ENCODE measurements at places on chromosomes 5 and 9.
A peak's percentile ranks its signal among the peaks of the same experiment; 100 is the strongest.

DNA sequence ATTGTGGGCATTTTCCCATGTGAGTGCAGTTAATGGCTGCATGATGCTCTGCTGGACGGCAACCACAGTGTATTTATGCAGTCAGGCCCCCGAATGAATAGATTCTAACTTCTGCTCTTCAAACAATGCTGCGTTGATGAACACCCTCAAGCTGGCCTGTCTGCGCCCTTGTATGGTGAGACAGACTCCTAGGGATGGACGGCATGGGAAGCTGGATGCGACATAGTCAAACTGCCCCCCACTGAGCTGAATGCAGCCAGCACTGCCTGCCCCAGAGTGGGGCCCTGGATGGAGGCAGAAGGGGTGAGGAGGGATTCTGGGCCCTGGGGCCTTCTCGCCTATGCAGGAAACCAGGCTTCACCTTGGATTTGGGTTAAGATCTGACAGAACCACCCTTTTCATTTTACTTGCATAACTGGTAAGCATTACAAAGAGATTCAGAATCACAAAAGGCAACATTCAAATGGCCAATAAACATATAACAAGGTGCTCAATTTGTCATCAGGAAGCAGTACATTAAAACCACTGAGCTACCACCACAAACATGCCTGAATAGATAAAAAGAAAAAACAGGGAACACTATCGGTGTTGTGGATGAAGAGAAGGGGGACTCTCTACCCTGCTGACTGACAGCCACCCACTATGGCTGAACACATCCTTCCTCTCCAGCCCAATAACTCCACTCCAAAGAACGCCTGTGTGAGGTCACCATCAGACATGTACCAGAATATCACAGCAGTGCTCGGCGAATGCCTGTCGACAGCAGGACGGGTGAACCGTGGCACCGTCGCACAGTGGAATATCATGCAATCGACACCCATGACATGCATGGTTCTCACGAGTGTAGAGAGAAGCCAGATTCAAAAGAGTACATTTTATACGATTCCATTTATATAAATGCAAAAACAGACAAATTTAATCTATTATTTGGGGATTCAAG is 79.1 kb downstream of the RAPGEF1 start:
- DNase-seq, result no peak

DNA sequence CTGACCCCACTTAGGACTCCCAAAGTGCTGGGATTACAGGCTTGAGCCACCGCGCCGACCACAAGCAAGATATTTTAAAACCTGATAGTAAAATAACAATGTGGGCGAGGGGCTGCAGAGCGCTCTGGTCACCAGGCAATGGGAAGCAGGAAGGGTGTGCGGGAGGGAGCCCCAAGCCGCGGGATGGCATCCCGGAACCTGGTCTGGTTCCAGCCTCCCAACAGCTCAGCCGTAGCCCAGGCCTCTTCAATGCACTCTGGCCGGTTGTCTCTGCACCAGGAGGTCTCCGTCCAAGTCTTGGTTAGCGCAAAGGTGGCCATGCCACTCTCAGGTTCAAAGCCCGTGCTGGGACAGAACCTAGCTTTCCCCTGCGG is 694 bp upstream of the UAP1L1 start:
- no peak for DNase-seq

GRCh38 chr5:168219515-168220410 is 71.7 kb upstream of the WWC1 start:
- DNase-seq, result peak; percentile 27

GRCh38 chr9:16319646-16320045 is 550.8 kb downstream of the BNC2 start:
- no peak for DNase-seq

DNA sequence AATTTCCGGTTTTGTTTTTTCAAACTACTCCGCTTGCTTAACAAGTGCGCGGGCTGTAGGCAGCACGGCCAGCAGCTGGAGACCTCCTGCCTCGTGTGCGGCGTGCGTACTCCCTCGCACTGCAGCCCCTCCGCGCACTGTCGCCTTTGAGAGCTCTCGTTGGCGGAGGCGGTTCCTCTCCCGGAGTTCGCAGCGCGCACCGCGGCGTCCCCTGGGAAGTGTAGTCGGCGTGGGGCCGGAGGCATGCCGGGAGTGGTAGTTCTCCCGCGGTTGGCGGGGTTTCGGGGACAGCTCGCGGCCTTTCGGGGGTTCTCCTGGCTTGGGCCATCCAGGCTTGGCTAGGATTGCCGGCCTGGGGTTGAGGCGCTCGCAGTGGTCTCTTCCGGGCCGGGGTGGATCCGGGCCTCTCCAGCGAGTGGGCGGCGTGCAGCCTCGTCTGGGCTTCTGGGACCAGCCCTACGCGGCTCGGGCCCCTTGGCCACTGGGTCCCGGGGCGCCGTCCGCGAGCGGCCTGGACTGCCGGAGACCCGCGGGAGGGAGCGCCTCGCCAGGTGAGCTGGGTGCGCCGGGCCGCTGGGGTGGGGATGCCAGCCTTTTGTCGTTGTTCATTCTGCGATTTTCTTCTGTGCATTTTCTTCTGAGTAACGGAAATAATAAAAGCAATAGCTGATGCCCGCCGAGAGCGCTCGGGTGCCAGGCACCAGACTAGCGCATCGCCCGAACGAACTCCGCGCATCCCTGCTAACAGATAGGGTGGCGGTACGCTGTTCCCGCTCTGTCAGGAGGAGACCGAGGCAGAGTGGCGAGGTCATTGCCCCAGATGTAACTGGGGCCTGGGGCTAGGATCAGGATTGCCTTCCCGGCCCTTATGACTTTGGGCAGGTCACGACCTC is at the start of gene ZNF354C:
TSS of gene ZNF354C (plus strand) at position 258 of the 893 bp plus-strand sequence. CDS start 1,696 bp downstream, outside the sequence.
- DNase-seq, result peak; percentile 1

GRCh38 chr5:53607886-53608285 is 47.4 kb downstream of the NDUFS4 start:
- no peak for DNase-seq

GRCh38 chr5:11863911-11864310 is 40.3 kb downstream of the CTNND2 start:
- DNase-seq, result no peak

GRCh38 chr9:136022731-136023409 is 61.7 kb upstream of the UBAC1 start:
- DNase-seq, result no peak

DNA sequence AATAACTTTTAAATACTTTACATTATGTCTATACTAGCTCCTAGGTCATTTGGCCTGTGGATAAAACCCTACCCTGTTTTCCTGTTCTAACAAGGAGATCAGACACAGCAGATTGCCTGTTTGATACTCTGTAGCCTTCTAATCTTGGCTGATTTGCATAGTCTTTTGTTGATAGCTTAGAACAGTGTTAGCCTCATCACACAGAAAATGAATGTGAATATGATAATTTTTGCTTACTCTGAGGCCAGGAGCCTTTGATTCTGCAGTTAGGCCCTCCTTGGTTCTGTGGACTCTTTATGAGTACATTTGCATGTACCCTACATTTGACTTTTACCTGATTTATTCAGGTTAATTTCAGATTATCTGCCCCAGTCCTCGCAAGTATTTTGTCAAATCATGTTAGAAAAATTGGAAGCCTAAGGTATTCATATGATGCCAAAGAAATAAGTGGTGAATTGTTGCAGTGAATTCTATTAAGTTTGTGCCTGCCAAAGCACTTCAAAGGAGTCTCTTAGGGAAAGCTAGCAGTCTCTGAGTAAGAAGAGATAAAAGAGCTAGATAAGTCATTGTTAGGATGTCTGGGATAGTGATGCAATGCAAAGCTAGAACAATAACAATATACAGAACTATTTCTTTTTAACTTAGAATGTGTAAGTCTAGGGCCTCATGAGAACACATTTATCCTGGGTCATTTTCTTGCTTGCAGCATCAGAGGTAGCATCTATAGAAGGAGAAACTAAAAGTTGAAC is 56.4 kb downstream of the SCAMP1 start:
- DNase-seq, result no peak

DNA sequence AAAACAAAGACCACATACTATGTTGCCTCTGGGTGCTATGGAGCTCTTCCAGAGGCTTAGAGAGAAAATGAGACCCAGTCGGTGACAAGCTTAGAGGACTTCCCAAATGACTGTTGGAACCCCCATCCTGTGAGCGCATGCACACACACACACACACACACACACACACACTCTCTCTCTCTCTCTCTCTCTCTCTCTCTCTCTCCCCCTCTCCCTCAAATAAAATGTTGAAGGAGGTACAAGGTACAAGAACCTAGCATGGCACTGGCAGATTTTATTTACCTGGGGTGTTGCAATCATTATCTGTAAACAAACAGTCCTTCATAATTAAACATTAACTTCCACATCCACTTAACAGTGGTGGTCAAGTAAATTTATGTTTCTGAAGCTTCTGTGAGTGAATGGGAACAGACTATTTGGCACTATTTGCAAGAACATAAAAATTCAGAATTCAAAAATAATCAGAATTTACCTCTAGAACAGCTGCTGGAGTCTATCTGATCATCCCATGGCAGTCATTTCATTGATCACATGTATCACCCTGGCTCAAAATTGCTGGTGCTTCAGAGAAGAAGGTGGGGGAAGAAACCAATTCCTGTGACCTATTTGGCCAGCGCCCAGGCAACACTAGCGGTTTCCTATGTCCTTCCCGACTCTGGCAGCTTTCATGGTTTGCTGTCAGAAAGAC is 24.9 kb downstream of the TRPM3 start:
- no peak for DNase-seq

DNA sequence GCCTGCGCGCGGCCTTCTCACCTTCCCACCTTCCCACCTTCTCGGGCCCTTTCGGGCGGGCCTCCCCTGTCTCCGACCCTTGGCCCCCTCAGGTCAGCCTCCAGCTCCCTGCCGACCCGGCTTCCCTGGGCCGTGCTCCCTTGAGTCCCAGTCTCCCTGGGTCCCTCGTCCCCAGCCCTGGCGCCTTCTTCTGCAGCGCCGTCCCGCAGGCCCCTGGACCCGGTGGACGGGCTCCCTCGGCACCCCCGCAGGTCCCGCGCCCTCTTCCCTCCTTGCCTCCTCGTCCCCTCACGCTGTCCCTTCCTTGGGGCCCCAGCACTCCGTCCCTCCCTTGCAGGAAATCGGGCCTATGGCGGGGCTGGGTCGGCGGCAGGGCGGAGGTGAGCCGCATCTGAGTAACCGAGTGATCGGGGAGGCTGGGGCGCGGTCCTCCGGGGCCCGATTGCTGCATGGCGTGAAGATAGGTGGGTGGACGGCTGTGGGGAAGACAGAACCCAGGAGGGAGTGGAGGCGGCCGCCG is 7.6 kb downstream of the ARPC5L start:
- DNase-seq, result no peak

DNA sequence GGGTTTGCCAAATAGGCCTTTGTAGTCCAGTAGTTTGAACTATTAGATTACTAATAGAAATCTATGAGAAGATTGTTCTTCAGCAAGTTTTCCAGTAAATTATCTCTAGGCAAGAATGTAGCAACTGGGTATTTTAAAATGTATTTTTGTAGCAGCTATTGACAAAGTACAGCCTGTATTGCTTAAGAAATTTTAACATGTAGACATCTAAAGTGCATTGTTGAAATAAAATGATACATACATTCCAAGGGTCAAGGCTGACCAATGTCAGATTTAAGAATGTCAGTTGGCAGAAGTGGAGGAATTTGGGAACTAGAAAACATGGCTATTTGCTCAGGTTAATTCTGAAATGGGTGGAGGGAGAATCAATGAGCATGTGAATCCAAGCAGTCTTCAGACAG is 57.5 kb upstream of the ZSWIM6 start:
- DNase-seq, result no peak

GRCh38 chr9:127844821-127845359 is 9.6 kb downstream of the ENG start:
- no peak for DNase-seq

- no peak for DNase-seq
Measured at GRCh38 chr5:93337138-93337537, 243.9 kb downstream of the NR2F1-AS1 start.

GRCh38 chr5:146440353-146440752 is 6.8 kb upstream of the TCERG1 start:
- DNase-seq, result no peak

- no peak for DNase-seq
Measured at GRCh38 chr5:16090270-16090669, 89.3 kb downstream of the MARCHF11 start.

GRCh38 chr9:115359017-115359780 is 241.2 kb upstream of the TNC start:
- DNase-seq, result no peak

- no peak for DNase-seq
Measured at GRCh38 chr5:76269932-76270610, 133.0 kb upstream of the IQGAP2 start.

- no peak for DNase-seq
Measured at GRCh38 chr5:129804705-129805104, 56.8 kb downstream of the MINAR2 start.

- DNase-seq, result peak; percentile 27
Measured at GRCh38 chr5:54217826-54218503, 92.4 kb downstream of the ARL15 start.

GRCh38 chr9:37706290-37706689 is 47.3 kb upstream of the TRMT10B start:
- no peak for DNase-seq

GRCh38 chr5:37737326-37738056 is 102.3 kb downstream of the GDNF start:
- DNase-seq, result no peak

GRCh38 chr5:68054638-68055037 is 160.9 kb upstream of the PIK3R1 start:
- no peak for DNase-seq

- peak; percentile 19 for DNase-seq
Measured at GRCh38 chr9:21110708-21111576, 30.7 kb downstream of the IFNW1 start.

DNA sequence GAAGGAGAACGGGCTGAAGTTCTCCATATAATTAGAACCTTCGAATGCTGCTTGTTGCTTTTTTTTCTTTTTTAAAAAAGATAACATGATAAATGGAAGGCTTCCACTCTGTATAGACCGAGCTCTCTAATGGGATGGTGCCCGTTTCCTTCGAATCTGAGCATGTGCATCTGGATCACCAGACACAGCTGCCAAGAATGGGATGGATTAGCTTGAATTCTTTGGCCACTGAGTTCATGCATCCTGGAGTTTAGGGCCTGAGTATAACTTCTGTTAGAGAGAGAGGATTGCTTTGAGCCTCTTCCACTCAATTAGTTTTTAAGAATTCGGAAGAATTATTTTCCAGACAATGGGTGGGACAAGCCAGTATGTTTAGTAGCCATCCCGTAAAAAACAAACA is 93.7 kb upstream of the GDNF start:
- DNase-seq, result no peak

Measured in HS-27A (cell line).